H9 (cell line): ENCODE measurements at places on chromosomes 5 and 9.
A peak's percentile ranks its signal among the peaks of the same experiment; 100 is the strongest.

- H3K27ac ChIP-seq = no peak overlapping the region
- no peaks in the 10 kb centered on the region for H3K27me3 ChIP-seq
- no peaks in the 10 kb centered on the region for H3K4me1 ChIP-seq
- no peak overlapping the region for H3K4me3 ChIP-seq
- H3K36me3 ChIP-seq = no peaks in the 10 kb centered on the region
- DNase-seq = no peak
Measured at GRCh38 chr9:2210201-2210600, 195.1 kb downstream of the SMARCA2 start.

- peaks cover 3% of the 10 kb centered on the region; the same call in 1 of the 2 replicates for H3K4me1 ChIP-seq
- no peak for DNase-seq
- no peaks in the 10 kb centered on the region for H3K36me3 ChIP-seq
- no peaks in the 10 kb centered on the region for H3K27me3 ChIP-seq
Measured at GRCh38 chr5:128199104-128199503, 115.5 kb downstream of the SLC12A2 start.

DNA sequence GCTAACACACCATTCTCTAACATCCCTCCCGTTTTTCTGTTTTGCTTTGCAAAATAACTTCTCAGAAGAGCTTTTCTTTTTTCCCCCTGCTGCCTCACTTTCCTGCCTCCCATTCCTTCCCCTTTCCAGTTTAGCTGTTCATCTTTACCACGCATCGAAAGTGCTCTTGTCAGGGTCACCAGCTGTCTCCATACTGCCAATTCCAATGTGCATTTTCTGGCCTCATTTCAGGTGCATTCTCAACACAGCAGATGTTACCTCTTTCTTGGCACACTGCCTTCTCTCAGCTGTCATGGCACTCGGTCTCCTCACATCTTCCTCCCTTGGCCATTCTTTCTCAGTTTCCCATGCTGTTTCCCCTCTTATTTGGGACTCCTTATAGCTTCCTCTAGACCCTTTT lies 9.5 kb downstream of the ARSK start:
- no peak overlapping the region for H3K4me3 ChIP-seq
- H3K27ac ChIP-seq = no peak overlapping the region
- DNase-seq = no peak
- H3K27me3 ChIP-seq = no peaks in the 10 kb centered on the region

GRCh38 chr9:134059661-134060395 lies 8.0 kb downstream of the BRD3 start:
- H3K4me3 ChIP-seq = no peak overlapping the region
- no peaks in the 10 kb centered on the region for H3K27me3 ChIP-seq
- peaks cover 2% of the 10 kb centered on the region; the same call in 2 of the 3 replicates for H3K36me3 ChIP-seq
- H3K27ac ChIP-seq = no peak overlapping the region
- peak; percentile 24 for DNase-seq
- no peaks in the 10 kb centered on the region for H3K4me1 ChIP-seq
